CD4-positive, alpha-beta memory T cell (primary cell): ENCODE measurements at places on chromosomes 6 and 20. TPM values are rescaled to one million over a fixed set of nuclear protein-coding genes. Genes with fewer than 3 reads are reported as not detected.
A peak's percentile ranks its signal among the peaks of the same experiment; 100 is the strongest.

The LHFPL5 gene
- total RNA-seq, result not detected

- no peaks in the 10 kb centered on the region for H3K27me3 ChIP-seq
- H3K4me3 ChIP-seq, result no peak overlapping the region
- H3K27ac ChIP-seq, result no peak overlapping the region
- DNase-seq, result no peak
- peaks cover 13% of the 10 kb centered on the region for H3K36me3 ChIP-seq
- no peaks in the 10 kb centered on the region for H3K4me1 ChIP-seq
Measured at GRCh38 chr6:144746902-144747469, 461.9 kb downstream of the UTRN start.

The SLC26A8 gene
- total RNA-seq, result not detected

The CEP250 gene
- 71.3 TPM for total RNA-seq

DNA sequence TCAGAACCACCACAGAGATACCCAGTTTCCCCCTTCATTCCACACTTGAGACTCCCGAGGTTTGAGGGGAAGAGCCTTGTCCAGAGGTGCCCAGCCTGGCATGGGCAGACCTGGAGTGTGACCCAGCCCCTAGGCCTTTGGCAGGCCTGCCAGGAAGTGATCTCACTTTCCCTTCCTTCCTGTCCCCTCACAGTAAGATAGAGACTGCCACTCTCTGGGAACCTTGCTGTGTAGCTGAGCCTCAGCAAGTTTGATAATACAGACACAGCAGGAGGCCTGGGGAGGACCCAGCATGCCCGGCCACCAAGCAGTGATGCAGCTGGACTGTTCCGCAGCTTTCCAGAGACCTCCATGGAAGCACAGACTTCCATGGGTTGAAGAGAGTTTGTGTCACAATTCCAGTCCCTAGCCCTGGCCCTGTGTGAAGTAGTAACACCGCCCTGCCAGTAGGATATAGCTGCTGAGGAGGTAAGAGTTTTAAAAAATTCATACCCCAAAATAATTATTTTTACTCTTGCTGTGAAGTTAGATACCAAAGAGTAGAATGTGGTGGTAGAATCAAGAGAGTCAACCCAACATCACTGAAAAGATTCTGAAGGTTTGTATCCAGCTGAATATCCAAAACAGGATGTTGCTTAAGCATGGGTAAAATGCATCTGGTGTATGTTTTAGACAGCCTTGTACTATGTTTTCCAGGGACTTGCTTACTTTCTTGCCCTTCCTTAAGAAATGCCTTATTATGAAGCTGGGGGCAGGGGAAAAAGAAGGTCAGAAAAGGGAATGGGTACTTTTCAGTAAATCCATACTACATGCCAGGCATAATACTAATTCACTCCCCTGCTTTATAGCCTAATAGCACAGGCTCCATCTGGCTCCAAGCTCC lies 16.3 kb downstream of the PKIG start:
- no peaks in the 10 kb centered on the region for H3K36me3 ChIP-seq
- DNase-seq, result no peak
- H3K4me1 ChIP-seq, result peaks cover 7% of the 10 kb centered on the region
- H3K27me3 ChIP-seq, result no peaks in the 10 kb centered on the region
- H3K27ac ChIP-seq, result no peak overlapping the region

DNA sequence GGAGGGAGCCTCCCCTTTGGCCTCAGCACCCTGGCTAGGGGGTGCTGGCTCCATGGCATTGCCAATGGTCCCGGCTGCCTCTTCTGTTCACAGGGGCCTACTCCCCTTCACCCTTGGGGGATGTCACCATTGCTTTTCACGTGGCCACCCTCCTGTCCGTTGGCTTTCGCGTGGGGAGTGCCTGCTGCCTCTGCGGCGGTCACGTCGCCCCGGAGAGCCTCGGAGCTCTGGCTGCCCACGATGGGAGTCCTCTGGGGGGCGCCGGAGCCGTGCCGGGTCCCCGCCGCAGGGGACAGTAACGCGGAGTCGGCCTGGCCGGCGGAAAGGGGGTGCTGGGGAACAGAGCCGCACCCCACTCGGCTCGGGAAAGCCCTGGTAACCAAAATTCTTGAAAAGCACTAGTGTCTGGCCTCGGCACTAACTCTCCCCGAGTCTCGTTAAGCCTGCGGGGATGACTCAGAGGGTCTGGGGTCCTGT lies 661 bp upstream of the HEBP2 start:
- no peaks in the 10 kb centered on the region for H3K27me3 ChIP-seq
- H3K4me1 ChIP-seq, result peaks cover 22% of the 10 kb centered on the region
- peak overlapping the region; percentile 72 for H3K27ac ChIP-seq
- DNase-seq, result no peak
- H3K36me3 ChIP-seq, result peaks cover 22% of the 10 kb centered on the region

DNA sequence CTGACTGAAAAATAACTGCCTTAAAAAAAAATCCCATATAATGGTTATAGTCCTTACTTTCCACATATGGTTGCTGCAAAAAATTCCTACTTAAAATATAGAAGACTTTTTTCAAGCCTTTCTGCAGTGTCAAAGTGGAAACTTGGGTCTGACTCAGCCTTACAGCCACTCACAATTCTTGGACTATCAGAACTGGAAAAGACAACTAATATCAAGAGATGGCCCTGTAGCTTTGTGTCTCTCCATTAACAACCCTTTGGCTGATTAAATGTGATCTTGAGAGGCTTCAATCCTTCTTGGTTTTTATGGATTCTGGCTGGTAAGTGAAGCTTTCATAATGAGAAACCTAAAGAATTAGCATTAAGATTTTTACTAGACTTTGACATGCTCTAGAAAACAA lies 307.8 kb downstream of the RNGTT start:
- H3K4me1 ChIP-seq, result no peaks in the 10 kb centered on the region
- DNase-seq, result no peak
- H3K4me3 ChIP-seq, result no peak overlapping the region
- no peak overlapping the region for H3K27ac ChIP-seq
- no peaks in the 10 kb centered on the region for H3K36me3 ChIP-seq
- no peaks in the 10 kb centered on the region for H3K27me3 ChIP-seq

The TRAPPC3L gene
- total RNA-seq, result not detected

- H3K27me3 ChIP-seq, result no peaks in the 10 kb centered on the region
- no peaks in the 10 kb centered on the region for H3K36me3 ChIP-seq
- H3K27ac ChIP-seq, result no peak overlapping the region
- no peaks in the 10 kb centered on the region for H3K4me1 ChIP-seq
Measured at GRCh38 chr6:137002505-137002904, 42.3 kb downstream of the IL20RA start.

The FRMD1 gene
- not detected for total RNA-seq

The HDGFL1 gene
- not detected for total RNA-seq

DNA sequence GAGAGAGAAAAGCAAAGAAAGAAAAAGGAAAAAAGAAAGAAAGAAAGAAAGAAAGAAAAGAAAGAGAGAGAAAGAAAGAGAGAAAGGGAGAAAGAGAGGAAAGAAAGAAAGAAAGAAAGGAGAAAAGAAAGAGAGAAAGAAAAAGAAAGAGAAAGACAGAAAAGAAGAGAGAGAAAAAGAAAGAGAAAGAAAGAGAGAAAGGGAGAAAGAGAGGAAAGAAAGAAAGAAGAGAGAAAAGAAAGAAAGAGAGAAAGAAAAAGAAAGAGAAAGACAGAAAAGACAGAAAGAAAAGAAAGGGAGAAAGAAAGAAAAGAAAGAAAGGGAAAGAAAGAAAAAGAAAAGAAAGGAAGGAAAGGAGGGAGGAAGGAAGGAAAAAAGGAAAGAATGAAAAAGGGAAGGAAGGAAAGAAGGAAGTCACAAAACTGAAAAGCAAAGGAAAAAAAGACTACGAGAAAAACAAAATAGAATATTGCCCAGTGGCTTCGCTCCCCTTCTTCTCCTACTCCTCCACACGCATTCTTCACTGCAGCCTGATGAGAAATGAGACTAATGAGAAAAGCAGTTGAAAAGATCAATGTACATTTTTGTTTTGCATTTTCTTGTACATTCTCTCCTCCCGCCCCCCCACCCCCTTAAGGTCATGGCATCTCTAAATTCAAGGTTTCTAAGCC lies 170.0 kb downstream of the SOD2 start:
- no peaks in the 10 kb centered on the region for H3K36me3 ChIP-seq
- H3K4me1 ChIP-seq, result no peaks in the 10 kb centered on the region
- H3K4me3 ChIP-seq, result no peak overlapping the region
- H3K27me3 ChIP-seq, result no peaks in the 10 kb centered on the region
- no peak overlapping the region for H3K27ac ChIP-seq

DNA sequence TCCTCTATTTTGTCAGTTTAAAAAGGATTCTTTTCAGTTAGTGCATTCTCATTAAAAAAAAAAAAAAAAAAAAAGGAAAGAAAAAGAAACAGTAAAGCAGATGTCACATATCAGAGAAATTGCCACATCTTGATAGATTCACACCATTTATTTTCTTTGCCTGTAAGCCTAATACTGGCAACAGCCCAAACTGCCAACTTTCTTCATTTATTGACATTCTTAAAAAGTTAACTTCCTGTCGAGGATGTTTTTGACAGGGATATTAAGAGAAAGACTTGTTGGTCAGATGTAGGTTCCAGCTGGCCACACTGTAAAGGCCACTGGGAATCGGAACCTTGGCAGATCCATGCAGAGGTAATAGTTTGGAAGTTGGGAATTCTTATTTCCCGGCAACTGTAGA lies 332.6 kb downstream of the NRN1 start:
- no peak overlapping the region for H3K4me3 ChIP-seq
- peaks cover 18% of the 10 kb centered on the region for H3K4me1 ChIP-seq
- no peaks in the 10 kb centered on the region for H3K27me3 ChIP-seq
- H3K36me3 ChIP-seq, result no peaks in the 10 kb centered on the region
- no peak overlapping the region for H3K27ac ChIP-seq

- no peaks in the 10 kb centered on the region for H3K36me3 ChIP-seq
- H3K27me3 ChIP-seq, result no peaks in the 10 kb centered on the region
- no peak overlapping the region for H3K4me3 ChIP-seq
Measured at GRCh38 chr6:105713474-105714118, 310.7 kb upstream of the PREP start.

The SYCP2L gene
- total RNA-seq, result not detected

- no peaks in the 10 kb centered on the region for H3K36me3 ChIP-seq
- peaks cover 50% of the 10 kb centered on the region for H3K4me1 ChIP-seq
- no peak overlapping the region for H3K27ac ChIP-seq
- no peak for DNase-seq
- H3K27me3 ChIP-seq, result no peaks in the 10 kb centered on the region
Measured at GRCh38 chr6:14450133-14450504, 332.5 kb downstream of the CD83 start.

GRCh38 chr6:136887953-136888352 lies 34.1 kb upstream of the SLC35D3 start:
- H3K4me3 ChIP-seq, result no peak overlapping the region
- no peak for DNase-seq
- H3K27me3 ChIP-seq, result no peaks in the 10 kb centered on the region
- no peaks in the 10 kb centered on the region for H3K4me1 ChIP-seq
- H3K27ac ChIP-seq, result no peak overlapping the region

GRCh38 chr6:11416936-11417576 lies 120.5 kb upstream of the TMEM170B start:
- H3K36me3 ChIP-seq, result no peaks in the 10 kb centered on the region
- no peak for DNase-seq
- no peak overlapping the region for H3K27ac ChIP-seq
- H3K27me3 ChIP-seq, result no peaks in the 10 kb centered on the region
- peaks cover 29% of the 10 kb centered on the region for H3K4me1 ChIP-seq

DNA sequence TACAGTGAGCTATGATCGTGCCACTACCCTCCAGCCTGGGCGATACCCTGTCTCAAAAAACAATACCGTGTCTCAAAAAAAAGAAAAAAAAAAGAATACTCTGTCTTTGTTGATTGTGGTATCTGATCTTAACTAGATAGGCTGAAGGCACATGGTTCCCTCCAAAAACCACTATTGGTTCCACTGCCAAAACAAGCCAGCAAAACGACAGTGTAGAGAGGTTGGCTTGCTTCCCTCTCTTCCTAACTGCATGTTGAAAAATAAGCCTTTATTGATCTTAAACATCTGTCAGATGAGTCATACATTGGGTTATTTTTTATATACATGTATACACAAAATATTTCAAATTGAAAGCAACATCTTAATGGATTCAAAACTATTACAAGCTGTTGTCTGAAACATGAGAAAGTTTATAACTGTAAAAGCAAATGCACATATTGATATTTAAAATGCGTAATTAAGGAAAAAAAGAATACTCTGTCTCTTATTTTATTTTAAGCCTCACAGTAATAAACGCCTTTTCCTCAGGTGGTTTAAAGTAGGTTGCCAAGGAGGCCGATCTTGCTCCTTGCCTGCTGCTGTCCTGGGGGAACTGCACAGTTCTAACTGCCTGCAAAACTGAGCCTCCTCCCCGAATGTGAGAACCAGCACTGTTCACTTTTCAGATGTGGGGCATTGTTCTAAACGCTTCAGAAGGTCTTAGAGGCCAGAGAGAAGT lies 7.0 kb upstream of the NINL start:
- H3K4me1 ChIP-seq, result no peaks in the 10 kb centered on the region
- H3K36me3 ChIP-seq, result no peaks in the 10 kb centered on the region
- no peaks in the 10 kb centered on the region for H3K27me3 ChIP-seq
- no peak overlapping the region for H3K27ac ChIP-seq

The ADNP gene
- 64.8 TPM for total RNA-seq

GRCh38 chr6:75278474-75279077 lies 6.0 kb downstream of the TMEM30A start:
- no peaks in the 10 kb centered on the region for H3K27me3 ChIP-seq
- no peak overlapping the region for H3K4me3 ChIP-seq
- no peak for DNase-seq
- no peak overlapping the region for H3K27ac ChIP-seq
- no peaks in the 10 kb centered on the region for H3K36me3 ChIP-seq

DNA sequence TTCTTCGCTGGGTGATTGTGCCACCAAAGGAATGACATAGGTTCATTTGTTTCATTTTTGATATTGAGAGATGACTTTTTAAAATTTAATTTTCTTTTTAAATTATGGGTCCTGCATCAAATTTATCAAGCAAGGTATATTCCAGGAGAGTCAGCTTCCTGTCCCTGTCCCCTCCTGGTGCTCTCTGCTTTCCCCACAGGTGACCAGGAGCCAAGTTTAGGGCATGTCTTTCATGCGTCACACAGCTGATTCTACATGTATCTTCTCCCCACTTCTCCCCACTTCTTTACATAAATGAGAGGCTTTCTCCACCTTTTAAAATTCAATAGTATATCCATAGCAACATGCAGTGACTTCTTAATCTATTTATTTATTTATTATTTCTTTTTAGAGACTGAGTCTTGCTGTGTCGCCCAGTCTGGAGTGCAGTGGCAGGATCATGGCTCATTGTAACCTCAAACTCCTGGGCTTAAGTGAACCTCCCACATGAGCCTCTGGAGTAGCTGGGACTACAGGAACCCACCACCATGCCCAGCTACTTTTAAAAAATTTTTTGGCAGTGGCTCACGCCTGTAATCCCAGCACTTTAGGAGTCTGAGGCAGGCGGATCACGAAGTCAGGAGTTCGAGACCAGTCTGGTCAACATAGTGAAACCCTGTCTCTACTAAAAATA lies 30.0 kb downstream of the OSBPL2 start:
- H3K4me3 ChIP-seq, result no peak overlapping the region
- H3K27me3 ChIP-seq, result no peaks in the 10 kb centered on the region
